ENCODE measurements at places on chromosomes 5 and 9.

DNA sequence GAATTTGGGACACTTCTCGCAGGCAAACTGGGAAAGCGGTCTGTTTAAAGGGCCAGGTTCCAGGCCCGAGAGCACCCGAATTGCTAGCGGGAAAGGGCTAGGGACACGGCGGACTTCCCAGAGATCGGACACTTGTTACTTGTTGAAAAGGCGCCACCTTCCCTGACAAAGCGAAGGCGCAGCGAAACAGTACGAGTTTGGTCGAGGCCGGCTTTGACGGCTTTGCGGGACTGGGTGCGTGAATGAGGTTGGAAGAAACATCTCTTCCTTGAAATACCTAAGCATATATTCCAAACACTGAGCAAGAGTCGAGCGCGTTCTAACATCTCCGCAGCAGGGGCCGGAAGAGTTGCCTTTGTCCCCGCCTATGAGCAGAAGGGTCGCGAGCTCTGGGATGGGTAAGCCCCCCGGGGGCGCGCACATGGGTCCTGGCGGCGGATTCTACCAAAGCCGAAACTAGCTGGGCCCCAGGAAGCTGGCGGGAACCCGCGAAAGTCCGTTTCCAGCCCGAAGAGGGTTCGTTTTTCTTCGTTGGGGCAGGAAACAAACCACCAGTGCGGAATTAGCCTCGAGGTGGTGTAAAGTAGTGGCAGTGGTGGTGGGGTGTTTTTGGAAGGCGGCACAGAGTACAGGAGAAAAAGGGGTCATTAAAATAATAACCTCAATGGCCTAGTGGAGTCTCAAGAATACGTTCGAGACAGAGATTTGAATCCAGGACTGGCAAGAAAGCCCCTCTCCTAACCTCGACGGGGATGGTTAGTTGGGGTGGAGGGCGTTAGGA, 1.5 kb downstream of the GDNF start:
- no peak for DNase-seq

GRCh38 chr9:91063471-91063870, 261.9 kb downstream of the SYK start:
- no peak for DNase-seq

GRCh38 chr9:112787978-112788377, 37.4 kb downstream of the SNX30 start:
- no peak for DNase-seq

DNA sequence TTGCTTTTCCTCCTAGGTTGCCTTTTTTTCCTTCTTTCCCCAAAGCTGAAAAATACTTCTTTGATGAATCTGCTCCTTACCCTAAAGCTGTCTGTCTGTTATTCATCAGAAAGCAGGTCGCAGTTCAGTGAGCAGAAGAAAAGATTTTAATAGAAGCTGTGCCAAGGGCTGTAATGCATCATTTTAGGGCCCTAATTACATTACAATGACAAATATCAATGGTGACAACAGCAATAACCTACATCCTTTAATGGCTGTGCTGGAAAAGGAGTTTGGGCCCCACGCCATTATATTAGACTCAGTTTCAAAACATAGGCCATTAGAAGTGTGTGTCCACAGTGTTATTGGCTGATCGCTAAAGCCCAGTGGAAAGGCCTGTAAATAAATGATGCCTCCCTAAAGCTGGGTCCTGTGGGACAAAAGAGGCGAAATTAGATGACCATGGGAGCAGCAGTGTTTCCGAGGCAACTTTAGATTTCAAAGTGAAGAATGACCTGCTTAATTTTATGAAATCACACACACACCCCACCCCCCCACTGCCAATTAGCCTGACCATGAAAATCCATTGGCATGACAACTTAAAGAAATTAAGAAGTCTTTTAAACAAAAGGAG, 38.4 kb downstream of the TLE4 start:
- DNase-seq, result no peak

DNA sequence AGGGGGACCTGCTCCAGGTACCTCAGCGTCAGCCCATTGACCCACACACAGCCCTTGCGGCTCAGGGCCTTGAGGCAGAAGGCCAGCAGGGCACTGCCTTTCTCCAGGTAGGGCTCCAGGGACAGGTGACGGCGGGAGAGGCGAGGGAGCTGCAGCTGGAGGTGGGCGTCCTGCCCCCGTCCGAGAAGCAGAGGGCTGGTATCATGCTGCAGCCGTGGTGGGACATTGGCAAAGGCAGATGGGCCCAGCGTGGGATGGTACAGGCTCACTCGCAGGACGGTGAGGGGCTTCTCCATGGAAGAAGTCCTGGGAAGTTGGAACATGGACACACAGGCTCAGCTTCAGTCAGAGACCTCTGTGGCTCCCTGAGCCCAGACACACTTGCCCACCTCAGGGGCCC, 2.5 kb upstream of the DCANP1 start:
- DNase-seq, result no peak

DNA sequence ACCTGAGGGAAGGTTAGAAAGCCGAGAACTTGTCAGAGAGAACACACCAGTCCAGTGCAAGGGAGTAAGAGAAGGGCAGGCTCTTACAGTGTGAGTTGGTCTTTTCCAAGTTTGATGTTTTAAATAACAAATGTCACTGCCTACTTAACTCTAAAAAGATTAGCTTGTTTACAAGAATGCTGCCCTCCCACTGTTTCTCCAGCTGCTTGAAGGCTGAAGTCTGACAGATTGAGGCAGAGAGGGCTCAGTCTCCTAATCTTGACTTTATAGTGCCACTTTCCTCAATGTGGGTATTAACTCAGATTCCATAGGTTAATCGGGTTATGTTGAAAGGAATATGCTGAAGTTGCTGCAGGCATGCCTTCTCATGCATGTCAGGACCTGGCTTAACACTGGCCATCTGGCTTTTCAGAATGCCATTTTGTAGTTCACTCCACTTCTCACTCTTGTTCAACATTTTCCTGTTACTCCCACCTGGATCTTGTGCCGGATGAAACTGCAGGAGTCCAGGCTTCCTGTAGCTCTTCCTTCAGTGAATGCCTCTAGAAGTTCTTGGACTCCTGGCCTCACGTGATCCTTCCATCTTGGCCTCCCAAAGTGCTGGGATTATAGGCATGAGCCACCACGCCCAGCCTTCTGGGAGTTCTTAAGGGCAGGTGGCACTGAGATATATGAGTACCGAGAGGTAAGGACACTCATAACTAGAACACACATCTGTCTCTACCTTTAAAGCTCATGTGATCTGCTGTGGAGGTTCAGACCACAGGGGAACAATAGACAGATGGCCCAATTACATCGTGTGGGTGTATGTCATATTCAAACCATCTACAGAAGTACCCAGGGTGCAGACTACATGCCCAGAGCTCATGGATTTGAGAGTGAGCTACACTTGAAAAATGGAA, 249.7 kb downstream of the ARHGAP26 start:
- no peak for DNase-seq

DNA sequence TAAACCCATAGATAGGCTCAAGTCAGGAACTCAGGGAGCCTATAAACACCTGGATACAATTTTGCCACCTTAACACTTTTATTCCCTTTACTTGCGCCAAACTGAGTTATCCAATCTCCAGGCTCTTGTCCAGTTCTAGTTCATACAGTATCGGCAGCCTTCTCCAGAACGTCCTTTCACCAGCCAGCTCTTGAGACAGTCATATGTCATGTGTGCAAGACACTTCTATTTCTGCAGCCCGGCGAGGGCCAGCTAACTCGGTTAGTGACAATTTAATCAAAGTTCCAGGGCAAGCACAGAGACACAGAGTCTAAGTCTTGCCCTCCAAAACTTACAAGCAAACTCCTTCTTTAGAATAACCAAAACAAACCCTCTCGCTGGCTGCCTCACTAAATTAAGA, 12.9 kb downstream of the ABCA1 start:
- no peak for DNase-seq

DNA sequence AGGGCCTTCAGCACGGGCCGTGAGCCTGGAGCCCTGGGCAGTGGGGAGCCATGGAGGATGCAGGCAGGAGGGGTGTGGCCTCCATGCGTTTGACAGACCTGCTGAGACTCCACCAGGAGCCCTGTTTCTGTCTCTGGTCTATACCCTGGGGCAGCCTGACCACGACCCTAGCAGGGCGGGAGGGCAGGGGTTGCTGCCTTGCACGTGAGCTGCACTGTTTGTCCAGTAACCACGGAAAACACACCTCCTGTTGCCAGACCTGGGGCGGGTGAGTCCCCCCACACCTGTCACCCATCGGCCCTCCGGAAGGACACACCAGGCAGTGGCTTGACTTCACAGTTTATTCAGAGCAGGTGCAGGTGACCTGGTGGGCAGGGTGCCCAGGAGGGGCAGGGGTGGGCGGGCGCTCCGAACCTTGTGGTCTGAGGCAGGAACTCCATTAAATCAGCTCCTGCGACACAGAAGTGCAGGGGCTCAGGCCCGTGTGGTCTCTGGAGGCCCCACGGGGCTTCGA, 3.9 kb downstream of the LCN8 start:
- no peak for DNase-seq

GRCh38 chr5:124839371-124839998, 93.0 kb upstream of the ZNF608 start:
- no peak for DNase-seq

DNA sequence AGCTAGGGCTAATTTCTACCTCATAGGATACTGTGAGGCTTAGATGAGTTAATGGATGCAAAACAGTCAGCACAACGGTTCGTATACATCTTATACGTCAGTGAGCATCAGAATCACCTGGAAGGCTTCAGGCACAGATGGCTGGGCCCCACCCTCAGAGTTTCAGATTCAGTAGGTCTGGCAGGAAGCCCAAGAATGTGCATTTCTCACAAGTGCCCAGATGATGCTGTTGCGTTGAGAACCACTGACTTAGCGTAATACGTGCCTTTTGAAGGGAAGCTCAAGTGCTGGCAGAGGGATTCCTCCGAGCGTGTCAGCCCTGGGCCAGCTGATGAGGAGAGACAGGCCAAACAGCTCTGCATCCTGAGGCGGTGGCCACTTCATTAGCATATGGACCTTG, 117.1 kb upstream of the WWC1 start:
- DNase-seq, result no peak

- DNase-seq, result no peak
Measured at GRCh38 chr5:143235423-143235822, 168.1 kb downstream of the NR3C1 start.

- DNase-seq, result no peak
Measured at GRCh38 chr5:79521156-79521555, 7.2 kb upstream of the HOMER1 start.

DNA sequence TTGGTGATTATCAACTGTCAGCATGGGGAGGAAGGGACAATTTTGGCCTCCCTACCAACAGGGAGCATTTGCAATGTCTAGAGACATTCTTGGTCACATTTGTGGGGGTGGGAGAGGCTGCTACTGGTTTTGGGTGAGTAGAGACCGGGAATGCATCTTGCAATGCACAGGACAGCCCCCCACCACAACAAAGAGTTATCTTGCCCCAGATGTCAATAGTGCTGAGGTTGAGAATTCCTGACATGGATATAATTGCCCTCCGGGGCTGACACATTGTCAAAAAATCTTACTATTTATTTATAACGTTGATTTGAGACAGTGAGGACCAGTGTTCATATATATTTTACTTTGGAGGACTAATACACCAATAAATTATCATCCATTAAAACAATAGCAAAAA, 316.1 kb downstream of the PSAT1 start:
- no peak for DNase-seq

- no peak for DNase-seq
Measured at GRCh38 chr9:77764894-77765780, 117.0 kb upstream of the GNA14 start.

GRCh38 chr9:37408933-37409710, 13.4 kb upstream of the GRHPR start:
- no peak for DNase-seq

GRCh38 chr5:135944967-135945560, 9.7 kb downstream of the LECT2 start:
- no peak for DNase-seq

GRCh38 chr9:96751815-96752214, 26.1 kb downstream of the ZNF510 start:
- DNase-seq, result no peak

GRCh38 chr5:135901633-135902032, 6.0 kb upstream of the IL9 start:
- DNase-seq, result no peak

DNA sequence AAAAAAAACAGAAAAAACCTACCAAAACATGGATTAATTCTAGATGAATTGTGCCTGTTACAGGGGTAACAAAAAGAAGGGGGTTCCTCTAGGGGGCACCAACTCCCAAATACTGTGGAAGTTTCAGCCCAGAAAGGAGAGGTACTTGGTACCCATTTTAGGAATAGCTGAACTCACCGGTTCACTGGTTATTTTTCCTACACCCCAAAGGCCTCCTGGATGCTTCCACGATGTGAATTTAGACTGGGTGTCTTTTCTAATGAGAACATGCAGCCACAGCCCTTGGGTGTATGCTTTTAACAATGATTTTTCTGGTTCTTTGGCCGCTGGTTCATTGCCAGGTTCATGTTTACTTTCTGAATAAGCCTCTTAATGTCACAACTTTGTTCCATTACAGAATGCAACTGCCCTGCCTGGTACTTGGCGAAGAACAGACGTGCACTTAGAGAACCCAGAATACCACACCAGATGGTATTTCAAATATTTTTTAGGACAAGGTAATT, 46.7 kb downstream of the GARNL3 start:
- DNase-seq, result no peak

GRCh38 chr5:135497971-135498636, 37.7 kb downstream of the NEUROG1 start:
- DNase-seq, result no peak

DNA sequence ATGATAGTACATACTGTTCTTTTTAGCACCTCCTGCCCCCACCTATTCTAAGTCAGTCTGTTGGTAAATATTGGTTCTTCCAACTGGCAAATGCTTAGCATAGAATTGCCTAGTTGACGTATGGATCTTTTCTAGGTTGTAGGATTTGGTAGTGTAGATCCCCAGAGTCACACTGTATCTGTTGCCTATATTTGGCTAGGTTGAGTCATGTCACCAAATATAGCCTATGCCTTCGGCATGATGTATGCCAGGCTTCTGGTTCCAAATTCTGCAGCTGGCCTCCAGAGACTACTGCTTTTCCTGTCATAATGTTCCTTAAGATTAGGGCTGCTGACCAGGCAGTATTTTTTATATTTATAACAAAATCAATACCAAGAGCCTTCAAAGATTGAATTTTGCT, 38.2 kb downstream of the CPEB4 start:
- no peak for DNase-seq

- DNase-seq, result no peak
Measured at GRCh38 chr5:171432583-171433351, 13.3 kb downstream of the FGF18 start.

DNA sequence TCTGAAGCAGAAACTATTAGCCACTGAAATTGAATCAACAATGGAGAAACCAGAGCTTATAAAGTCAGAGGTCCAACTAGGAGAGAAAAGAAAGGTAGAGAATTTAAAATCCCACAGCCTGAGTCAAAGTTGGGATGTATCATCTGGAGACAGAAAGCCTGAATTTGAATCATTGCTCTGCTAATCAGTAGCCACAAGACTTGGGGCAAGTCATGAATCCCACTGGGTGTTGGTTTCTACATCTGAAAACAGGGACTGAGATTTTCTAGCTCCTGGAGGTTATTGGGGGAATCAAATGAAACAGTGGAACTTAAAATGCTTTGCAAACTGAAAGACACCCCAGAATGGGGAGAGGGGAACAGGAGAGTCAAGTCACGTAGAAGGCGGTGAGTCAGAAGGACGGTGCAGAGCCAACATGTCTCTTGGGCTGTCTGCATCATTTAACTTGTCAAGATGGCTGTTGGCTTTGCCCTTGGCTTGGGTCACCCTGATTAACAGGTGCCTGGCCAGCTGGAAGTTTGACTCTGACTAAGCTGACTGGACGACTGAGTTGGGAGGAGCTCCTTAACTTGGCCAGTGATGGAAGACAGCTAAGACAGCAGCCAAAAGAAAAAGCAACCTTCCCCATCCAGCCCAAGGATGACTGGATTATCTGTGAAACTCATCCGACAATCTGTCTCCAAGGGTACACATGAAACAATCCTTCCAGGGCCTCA, 60.6 kb upstream of the ADRA1B start:
- no peak for DNase-seq
